MCF 10A (cell line): ENCODE measurements at places on chromosomes 7 and 10. TPM values are rescaled to one million over a fixed set of nuclear protein-coding genes. Genes with fewer than 3 reads are reported as not detected.

DNA sequence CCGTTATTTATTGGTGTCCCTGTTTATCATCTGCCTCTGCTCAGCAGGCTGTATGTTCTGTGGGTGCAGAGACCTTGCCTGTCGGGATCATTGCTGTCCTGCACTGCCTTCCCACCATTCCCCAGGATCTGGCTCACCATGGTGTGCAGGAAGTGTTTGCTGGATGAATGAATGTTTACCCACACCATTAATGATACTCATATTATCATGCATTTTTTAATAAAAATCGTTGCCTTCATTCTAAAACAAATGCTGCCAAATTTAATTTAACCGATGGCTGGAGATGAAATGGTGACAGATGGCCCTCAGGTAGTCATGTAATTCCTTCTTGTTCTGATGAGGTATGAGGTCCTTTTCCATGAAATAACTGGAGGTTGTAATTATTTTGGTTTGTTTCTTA lies 22.5 kb downstream of the PLPP4 start:
- no peak for DNase-seq

DNA sequence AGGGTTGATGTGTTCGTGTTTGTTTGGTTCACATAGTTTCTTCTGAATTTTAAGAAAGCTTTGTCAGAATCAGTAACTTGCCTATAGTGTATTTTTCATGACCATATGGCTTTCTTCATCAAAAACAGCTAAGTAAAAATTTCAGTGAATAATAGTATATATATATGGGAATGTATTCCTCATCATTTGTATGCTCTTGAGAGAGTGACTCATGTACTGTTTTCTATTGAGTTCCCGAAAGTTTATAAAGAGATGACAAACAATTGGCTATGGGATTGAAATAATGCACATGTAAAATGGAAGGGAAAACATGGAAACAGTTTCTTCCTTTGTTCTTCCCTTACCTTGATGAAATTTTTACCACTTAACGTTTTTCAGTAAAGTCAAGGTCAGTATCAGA lies 56.4 kb downstream of the KAT6B start:
- DNase-seq = peak; percentile 18

DNA sequence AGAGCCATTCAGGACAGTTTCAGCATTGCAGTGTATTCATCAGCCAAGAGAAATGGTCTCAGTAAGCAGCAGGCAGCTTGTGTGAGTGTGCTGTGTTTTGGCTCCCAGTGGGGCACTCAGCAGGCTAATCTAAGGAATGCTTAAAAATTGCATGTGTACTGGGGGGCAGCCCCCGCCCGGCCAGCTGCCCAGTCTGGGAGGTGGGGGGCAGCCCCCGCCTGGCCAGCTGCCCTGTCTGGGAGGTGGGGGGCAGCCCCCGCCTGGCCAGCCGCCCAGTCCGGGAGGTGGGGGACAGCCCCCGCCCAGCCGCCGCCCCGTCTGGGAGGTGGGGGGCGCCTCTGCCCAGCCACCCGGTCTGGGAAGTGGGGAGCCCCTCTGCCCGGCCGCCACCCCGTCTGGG lies 116.2 kb downstream of the GRID1 start:
- DNase-seq = no peak

GRCh38 chr10:70270952-70271351 lies 12.9 kb downstream of the NPFFR1 start:
- no peak for DNase-seq

DNA sequence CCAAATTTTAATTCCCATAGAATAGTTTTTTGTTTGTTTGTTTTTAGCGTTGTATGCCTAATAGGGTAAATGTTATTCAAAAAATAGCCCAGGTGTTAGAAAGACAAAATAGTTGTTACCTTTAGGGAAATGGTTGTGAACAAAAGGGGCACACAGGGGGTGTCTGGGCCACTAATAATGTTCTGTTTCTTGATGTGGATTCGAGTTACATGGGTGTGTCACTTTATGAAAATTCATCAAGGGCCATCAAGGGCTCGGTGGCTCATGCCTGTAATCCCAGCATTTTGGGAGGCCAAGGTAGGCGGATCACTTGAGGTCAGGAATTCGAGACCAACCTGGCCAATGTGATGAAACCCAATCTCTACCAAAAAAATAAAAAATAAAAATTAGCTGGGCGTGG lies 531.8 kb upstream of the C7orf33 start:
- DNase-seq = no peak

DNA sequence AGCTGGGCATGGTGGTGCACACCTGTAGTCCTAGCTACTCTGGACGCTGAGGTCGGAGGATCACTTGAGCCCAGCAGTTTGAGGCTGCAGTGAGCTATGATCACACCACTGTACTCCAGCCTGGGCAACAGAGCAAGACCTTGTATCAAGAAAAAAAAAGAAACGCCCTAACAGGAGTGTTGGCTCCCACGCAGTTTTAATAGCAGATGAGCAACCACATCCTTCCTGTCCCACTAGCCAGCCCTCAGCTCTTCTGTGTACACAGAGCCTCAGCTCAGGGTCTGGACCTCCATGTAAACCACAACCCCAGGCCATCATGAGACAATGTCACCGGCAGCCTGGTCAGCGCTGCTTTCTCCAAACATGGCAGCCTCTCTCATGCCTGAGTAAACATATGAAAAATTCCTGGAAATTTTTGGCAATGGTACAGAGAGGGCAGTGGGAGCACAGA lies 108.2 kb downstream of the PIP4K2A start:
- DNase-seq = peak; percentile 29

DNA sequence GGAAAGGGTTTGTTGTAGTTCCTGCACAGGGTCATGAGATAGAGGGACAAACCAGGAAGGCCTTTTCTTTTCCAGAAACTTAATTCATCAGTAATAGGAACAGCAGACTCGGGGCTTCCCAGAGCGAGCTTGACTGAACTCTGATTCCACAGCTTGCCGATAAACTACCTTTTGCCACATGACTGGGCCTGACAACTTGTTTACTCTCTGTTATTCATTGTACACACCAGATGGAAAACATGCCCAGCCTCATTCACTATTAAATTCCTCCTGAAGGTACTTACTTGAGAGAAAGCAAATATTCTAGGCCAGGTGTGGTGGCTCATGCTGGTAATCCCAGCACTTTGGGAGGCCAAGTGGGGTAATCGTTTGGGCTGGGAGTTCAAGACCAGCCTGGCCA lies 77.1 kb upstream of the FGFR2 start:
- no peak for DNase-seq

Gene ADAM12
- 2.2 and 3.1 TPM in 2 replicates for total RNA-seq

Gene PRF1
- not detected in 2 replicates for total RNA-seq

Gene PNLIP
- not detected in 2 replicates for total RNA-seq
